ENCODE measurements at places on chromosomes 16 and 17.

DNA sequence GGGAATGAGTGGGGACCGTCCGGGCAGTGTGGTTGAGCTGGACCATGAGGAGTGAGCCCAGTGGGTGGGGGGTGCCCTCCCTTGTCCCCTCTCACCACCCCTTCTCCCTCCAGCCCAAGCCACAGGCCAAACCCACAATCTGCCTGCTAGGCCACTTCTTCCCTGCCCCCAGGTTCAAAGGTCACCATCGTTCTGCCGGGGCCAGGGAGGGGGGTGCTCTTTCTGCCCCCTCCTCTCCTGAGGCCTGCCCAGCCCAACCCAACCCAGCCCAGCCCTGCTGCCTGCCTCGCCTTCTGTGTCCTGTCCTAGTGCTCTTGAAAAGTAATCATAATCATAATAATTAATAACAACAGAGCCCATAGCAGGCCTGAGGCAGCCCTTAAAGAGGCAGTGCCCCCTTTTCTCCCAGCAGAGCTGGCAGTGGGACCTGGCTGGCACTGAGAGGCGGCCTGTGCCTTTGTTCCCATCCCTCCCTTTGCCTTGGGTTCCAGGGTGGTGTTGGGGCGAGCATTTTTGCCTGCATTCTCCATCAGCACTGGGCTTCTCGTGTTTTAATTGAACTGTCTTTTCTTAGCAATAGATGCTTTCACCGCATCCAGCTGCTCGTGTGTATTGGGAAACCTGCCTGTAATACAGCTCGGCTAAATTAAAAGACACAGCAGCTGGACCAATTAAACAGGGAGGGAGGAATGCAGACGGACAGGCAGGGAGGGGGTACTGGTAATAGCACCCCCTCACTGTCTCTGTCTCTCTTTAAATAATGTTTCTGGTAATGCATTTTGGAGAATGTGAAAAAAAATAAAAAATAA is 46.8 kb downstream of the SREBF1 start:
- DNase-seq = no peak
- H3K27me3 ChIP-seq = peaks cover 1% of the 10 kb centered on the region
- no peak overlapping the region for H3K27ac ChIP-seq
- no peaks in the 10 kb centered on the region for H3K36me3 ChIP-seq

DNA sequence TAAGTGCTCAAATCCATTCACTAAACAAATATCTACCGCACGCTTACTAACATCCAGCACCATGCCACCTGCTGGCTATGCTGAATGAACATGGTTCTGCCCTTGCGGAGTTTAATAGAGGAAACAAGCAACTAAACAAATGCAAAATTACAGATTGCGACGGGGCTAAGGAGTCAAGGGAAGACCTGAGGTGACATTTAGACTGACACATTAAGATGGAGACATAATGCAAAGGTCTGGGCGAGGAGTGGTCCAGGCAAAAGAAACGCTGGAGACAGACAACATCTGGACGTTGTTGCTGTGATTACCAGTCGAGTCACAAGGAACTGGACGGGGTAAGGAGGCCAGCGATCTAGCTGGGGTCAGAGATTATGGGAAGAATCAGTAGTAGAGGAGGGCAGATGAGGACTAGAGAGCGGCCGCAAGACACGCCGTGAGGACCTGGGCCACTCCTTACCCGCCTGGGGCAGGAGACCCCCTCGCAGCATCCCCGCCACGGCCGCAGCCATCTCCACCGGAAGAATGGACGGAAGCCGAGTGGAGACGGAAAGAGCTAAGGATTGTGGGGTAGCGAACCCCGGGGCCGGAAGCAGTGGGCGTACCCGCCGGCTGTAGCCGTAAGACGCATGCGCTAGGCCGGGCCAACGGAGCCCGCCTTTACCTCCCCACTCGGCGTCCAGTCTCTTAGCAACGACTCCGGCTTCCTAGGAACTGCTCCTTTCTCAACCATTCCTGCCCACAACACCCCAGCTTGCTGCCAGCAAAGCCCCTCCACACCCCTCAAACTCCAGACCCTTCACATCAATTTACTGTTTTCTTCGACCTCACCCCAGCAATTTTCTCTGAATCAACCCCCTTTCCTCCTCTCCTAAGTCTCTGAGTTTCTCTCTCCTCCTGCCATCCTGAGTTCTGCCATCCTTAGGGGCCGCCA is at the start of the genes LRRC46 and MRPL10:
LRRC46 (plus strand) TSS at position 668 of the 931 bp plus-strand sequence. CDS start 320 bp downstream, outside the sequence.
MRPL10 (minus strand) TSS at position 539 of the 931 bp plus-strand sequence; CDS start at position 509, 30 bp downstream.
- peaks cover under 1% of the 10 kb centered on the region for H3K36me3 ChIP-seq
- H3K27ac ChIP-seq = no peak within 1 kb of the TSS
- DNase-seq = peak; percentile 96
- no peaks in the 10 kb centered on the region for H3K27me3 ChIP-seq
- no peaks in the 10 kb centered on the region for H3K4me1 ChIP-seq
- peak within 1 kb of the TSS; percentile 83 for H3K4me3 ChIP-seq

- H3K4me3 ChIP-seq = no peak overlapping the region
- peak; percentile 29 for DNase-seq
- H3K27me3 ChIP-seq = no peaks in the 10 kb centered on the region
- no peaks in the 10 kb centered on the region for H3K36me3 ChIP-seq
- H3K4me1 ChIP-seq = peaks cover 12% of the 10 kb centered on the region
- no peak overlapping the region for H3K27ac ChIP-seq
Measured at GRCh38 chr17:61235001-61235826, 164.4 kb upstream of the TBX2 start.

DNA sequence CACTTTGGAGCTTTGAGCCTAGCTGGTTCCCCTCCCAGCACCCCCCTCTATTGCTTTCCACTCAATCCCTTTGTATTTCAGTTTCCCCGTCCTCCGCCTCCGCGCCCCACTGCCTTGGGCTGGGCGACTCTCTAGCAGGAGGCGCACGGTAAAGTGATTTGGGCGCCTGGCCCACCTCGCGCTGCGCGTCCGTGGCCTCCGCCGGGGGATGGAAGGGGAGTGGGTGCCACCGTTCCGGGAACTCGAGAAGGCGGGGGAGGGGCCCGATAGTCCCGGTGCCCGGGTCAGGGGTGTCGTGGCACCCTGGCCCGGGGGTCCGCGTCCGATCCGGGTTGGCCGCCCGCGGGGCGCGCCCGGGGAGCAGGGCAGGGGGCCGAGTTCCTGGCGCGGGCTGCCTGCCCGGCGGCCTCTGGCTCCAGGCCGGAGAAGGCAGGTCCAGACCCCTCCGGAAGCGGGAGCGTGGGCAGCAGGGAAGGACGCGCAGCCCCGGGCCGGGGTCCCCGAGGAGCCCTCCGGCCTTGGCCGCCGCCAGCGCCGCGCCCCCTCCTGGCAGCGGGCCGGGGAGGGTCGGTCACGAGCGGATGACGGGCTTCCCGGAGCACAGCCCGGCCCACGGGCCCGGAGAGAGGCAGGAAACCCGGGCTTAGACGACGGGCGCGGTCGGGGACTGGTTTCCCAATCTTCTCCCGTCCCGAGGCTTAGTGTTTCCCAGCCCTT is 15.8 kb downstream of the MEOX1 start:
- no peaks in the 10 kb centered on the region for H3K27me3 ChIP-seq
- H3K4me3 ChIP-seq = peak overlapping the region; percentile 19
- H3K27ac ChIP-seq = no peak overlapping the region
- no peak for DNase-seq
- H3K4me1 ChIP-seq = peaks cover 2% of the 10 kb centered on the region

GRCh38 chr17:78383725-78384471 is 5.4 kb downstream of the PGS1 start:
- no peak for DNase-seq
- no peaks in the 10 kb centered on the region for H3K27me3 ChIP-seq
- no peak overlapping the region for H3K27ac ChIP-seq
- no peaks in the 10 kb centered on the region for H3K36me3 ChIP-seq
- no peak overlapping the region for H3K4me3 ChIP-seq

DNA sequence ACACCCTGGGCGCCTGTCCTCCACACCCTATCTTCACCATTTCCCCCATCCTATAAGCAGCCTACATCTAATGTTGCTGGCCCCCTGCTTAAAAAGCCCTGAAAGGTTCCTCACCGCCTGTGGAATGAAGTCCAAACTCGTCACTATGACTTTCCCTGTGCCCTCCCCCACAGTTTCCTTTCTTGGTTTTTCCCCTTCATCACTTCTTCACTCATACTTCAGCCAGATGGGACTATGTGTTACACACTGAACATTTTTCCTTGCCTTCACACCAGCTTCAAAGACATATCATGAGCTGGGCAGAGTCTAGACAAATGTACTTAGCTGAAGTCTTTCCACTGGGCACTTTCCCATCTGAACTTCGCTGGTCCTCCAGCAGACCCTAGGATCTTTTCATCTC is 1.5 kb upstream of the MARCHF10 start:
- H3K36me3 ChIP-seq = no peaks in the 10 kb centered on the region
- no peaks in the 10 kb centered on the region for H3K4me1 ChIP-seq
- no peak overlapping the region for H3K27ac ChIP-seq
- no peaks in the 10 kb centered on the region for H3K27me3 ChIP-seq
- no peak overlapping the region for H3K4me3 ChIP-seq

DNA sequence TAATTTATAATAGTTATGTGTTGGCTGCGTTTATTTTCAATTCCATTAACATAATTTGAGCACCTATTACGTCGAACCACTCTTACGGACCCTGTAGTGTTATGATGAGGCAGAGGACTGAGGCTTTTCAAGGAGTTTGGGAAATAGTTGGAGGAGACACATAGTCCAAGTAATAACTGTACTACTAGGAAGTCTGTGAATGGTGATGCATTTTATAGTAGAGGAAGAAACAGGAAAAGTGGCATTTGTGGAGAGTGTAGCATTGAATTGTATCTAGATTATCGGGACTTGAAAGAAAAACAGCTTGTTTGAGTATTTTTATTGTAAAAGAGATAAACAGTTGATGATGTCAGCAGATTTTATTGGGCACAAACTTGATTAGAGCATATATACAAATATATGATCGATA is 1.7 kb downstream of the NFATC3 start:
- H3K27ac ChIP-seq = no peak overlapping the region
- no peak overlapping the region for H3K4me3 ChIP-seq
- no peaks in the 10 kb centered on the region for H3K27me3 ChIP-seq
- no peak for DNase-seq
- no peaks in the 10 kb centered on the region for H3K4me1 ChIP-seq

DNA sequence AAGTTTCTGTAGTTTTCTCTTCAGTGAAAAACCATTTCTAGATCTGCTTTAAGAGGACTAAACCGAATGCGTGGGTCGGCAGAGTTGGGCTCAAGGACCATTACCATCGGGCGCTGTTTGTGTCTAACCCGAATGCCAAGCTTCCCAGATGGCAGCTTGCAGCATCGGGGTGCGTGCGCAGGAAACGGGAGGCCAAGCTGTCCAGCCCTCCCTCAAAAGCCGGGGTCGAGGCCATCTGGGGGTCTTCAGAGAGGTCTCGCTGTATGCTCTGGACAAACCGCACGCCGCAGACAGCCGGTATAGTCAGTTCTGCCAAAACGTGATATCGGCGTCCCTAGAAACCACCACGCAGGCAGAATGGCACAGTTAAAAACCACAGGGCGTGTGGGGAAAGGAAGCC is 178.8 kb downstream of the BANP start:
- no peak overlapping the region for H3K27ac ChIP-seq
- H3K27me3 ChIP-seq = no peaks in the 10 kb centered on the region
- H3K36me3 ChIP-seq = no peaks in the 10 kb centered on the region
- no peak for DNase-seq

DNA sequence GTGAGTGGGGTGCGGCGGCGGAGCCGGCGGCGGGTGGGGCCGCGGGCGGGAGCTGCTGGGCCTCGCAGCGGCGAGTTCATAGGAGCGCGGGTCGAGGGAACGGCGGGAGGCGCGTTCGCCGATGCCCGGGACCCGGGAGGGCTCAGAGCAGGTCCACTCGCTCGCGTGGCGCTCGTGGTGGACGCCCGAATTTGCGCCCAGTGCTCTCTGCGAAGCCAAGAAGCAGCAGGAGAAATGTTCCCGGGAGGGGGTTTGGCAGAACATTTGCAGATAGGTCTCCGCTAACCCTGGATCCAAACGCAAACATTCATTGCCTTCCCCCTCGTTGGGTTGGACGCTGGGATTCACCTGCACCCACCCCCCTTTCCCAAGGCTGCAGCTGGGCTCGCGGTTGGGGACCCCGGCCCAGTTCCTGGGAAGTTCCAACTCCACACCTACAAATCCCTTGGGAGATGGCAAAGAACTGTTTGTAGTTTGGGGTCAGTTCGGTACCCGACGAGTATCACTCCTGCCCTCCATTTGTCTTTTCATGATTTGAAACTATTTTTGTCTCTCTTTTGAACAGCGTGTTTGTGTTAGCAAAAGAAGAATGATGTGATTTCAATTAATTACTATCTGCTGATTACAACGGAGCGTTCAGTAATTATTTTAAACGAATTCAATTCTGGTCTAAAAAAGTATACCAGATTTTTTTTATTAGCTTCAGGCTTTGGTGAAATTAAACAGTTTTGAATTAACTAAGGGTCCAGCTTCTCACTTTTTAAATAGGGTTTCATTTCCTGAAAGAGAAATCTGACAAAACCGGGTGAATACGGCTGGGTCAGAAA is 2.3 kb downstream of the NTN1 start:
- DNase-seq = no peak
- H3K4me1 ChIP-seq = peaks cover 9% of the 10 kb centered on the region
- H3K36me3 ChIP-seq = no peaks in the 10 kb centered on the region
- peaks cover 33% of the 10 kb centered on the region for H3K27me3 ChIP-seq
- H3K4me3 ChIP-seq = peak overlapping the region; percentile 13

GRCh38 chr17:14302091-14302430 is 1.2 kb downstream of the HS3ST3B1 start:
- H3K36me3 ChIP-seq = no peaks in the 10 kb centered on the region
- H3K27ac ChIP-seq = no peak overlapping the region
- H3K4me1 ChIP-seq = peaks cover 12% of the 10 kb centered on the region
- peak overlapping the region; percentile 56 for H3K4me3 ChIP-seq
- DNase-seq = no peak

DNA sequence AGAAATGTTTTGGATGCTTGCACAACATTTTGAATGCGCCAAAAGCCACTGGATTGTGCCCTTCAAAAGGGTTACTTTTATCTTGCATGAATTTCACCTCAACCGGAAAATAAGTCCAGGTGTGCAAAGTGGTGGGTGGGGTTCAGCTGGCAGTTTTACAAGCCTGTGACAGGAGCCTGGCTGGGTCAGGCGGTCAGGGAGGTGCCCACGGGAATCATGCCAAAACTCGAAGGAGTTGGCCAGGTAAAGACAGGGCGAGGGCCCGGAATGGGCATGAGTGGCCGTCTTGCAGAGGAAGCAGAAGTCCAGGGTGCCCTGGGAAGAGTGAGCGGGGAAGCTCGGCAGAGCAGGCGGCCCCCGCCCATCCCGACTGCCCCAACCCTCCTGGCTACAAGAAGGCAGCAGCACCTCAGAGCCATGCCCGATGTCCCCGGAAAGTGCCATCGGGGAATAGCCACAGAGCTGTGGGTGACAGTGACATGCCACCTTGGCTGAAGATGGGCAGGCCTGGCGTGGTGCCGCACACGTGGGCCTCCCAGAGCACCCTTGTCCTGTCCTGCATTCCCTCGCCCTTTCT is 19.1 kb upstream of the CACNG1 start:
- DNase-seq = no peak
- H3K4me1 ChIP-seq = no peaks in the 10 kb centered on the region
- H3K4me3 ChIP-seq = no peak overlapping the region
- no peak overlapping the region for H3K27ac ChIP-seq

- no peak overlapping the region for H3K4me3 ChIP-seq
- H3K4me1 ChIP-seq = no peaks in the 10 kb centered on the region
- no peaks in the 10 kb centered on the region for H3K36me3 ChIP-seq
- H3K27ac ChIP-seq = no peak overlapping the region
- no peaks in the 10 kb centered on the region for H3K27me3 ChIP-seq
Measured at GRCh38 chr16:69476920-69477443, 52.6 kb downstream of the CYB5B start.
